Caudate nucleus (tissue), 63 donors: ENCODE measurements at places on chromosomes 13 and 19.
A peak's percentile ranks its signal among the peaks of the same experiment; 100 is the strongest.

DNA sequence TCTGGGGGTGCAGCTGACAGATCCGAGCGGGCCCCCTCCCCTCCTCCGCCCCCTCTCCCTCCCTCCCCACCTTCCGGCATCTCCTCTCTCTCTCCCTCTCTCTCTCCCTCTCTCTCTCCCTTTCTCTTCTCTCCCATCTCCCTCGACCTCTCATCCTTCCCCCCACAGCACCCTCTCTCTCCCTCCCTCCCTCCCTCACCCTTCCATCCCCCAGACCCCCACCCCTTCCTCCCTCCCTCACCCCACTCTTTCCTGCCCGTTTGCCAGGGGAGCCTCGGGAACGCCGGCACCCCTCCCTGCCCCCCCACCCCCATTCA, 666 bp downstream of the CELF5 start:
- no peak for DNase-seq

DNA sequence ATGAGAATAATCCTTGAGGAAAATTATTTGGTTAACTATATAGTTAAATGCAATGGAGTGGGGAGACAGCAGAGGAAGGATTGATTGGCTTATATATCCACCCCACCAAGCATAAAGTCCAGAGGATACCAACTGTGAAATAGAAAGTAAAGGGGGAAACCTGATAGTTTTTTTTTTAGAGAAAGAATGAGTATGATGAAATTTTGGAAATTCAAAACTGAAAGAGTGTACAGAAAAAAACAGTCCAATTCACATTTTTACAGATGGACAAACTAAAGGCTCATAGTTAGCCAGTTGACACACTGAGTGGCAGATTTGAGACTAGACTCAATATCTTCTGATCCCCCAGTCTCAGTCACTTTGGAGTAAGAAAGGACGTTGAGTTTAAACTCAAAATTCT, 51.1 kb downstream of the FNDC3A start:
- DNase-seq = no peak

- no peak for DNase-seq
Observed at GRCh38 chr19:16677055-16677454, 16.1 kb downstream of the TMEM38A start.

- DNase-seq = no peak
Observed at GRCh38 chr13:113855931-113856715, 7.8 kb downstream of the GAS6 start.

- DNase-seq = no peak
Observed at GRCh38 chr13:83297586-83298290, 584.5 kb downstream of the SLITRK1 start.

- DNase-seq = peak; percentile 78
Observed at GRCh38 chr19:56765137-56765536, 75.4 kb downstream of the PEG3 start.

GRCh38 chr19:11197291-11198174, at the start of gene KANK2:
KANK2 (minus strand) TSS chr19:11197545; CDS start chr19:11194511, 3,034 bp downstream.
- DNase-seq = peak; percentile 28

DNA sequence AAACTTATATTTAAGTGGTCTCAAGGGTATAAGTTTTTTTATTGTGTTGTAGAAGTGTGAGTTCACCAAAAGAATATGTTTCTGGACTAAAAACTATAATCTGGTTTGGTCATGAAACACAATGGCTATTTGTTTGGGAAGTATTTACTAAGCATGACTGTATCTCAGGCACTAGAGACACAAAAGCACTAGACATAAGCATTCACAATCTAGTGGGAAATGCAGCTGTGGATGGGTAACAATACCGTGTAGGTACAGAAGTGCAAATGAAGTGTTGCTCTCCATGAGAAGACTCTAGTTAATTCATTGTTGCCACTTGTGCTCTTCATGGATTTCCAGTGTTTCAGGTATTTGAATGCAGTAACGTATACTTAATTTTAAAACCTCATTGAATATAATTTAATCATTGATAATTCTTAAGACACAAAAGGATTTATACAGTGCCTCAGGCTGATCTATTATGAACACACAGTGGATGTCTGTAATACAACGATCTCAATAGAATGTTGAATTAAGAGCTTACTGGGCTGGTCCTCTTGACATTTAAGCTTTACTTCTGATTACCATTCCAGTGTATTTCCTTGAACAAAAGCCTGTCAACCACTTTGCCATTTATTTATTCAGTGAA, 50.9 kb downstream of the TPT1 start:
- no peak for DNase-seq

- peak; percentile 23 for DNase-seq
Observed at GRCh38 chr19:48351341-48351752, 12.4 kb downstream of the TMEM143 start.

DNA sequence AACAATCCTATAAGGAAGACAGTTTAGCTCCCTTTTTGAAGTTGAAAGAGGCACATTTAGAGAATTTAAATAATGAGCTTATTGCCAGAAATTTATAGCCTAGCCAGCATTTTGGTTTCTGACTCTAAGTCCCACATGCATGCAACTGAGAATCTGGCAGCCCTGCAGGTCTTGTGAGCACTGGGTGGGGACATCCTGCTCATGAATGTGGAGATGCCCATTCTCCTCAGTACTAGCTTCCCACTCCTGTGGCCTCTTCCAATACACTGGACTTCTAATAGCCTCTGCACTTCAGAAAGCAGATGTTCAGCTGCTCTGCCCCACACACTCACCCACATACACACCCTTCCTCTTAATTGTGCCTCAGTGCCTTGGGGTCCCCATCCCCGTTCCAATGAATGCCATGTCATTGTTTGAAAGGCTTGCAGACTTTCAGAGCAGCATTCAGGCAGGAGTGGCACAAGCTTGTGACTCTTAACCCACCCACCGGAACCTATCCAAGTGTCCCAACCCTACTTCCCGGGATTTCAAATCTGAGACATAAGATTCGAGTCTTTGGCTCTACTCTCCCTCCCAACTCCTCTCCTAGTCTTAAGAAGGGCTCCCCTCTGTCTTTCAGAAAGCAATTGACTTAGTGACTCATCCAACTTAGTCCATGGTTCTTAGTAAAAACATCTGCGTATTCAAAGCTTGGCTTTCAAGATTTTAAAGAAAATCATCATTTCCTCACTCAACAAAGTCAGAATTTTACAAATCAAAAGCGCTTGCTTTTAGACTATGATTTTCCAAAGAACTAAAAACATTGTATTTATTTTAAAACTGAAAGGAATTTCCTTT, 80.0 kb upstream of the FREM2 start:
- DNase-seq = no peak

DNA sequence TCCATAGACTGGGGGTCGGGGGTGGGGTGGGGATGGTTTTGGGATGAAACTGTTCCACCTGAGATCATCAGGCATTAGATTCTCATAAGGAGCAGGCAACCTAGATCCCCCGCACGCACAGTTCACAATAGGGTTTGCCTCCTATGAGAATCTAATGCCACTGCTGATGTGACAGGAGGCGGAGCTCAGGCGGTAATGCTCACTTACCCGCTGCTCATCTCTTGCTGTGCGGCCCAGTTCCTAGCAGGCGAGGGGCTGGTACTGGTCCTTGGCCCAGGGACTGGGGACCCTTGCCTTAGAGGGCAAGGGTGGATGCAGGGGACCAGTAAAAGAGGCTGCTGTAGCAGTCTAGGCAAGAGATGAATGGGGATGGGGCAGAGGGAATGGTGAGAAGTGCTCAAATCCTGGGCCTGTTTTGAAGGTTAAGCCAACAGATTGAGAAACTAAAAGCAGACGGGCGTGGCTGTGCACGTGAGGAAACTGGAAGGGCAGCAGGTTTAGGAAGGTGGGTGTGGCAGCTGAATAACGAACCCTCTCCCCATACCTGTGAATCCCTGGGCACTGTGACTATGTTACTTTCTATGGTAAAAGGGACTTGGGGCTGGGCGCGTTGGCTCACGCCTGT, 1.5 kb upstream of the ERICH4 start:
- DNase-seq = no peak

DNA sequence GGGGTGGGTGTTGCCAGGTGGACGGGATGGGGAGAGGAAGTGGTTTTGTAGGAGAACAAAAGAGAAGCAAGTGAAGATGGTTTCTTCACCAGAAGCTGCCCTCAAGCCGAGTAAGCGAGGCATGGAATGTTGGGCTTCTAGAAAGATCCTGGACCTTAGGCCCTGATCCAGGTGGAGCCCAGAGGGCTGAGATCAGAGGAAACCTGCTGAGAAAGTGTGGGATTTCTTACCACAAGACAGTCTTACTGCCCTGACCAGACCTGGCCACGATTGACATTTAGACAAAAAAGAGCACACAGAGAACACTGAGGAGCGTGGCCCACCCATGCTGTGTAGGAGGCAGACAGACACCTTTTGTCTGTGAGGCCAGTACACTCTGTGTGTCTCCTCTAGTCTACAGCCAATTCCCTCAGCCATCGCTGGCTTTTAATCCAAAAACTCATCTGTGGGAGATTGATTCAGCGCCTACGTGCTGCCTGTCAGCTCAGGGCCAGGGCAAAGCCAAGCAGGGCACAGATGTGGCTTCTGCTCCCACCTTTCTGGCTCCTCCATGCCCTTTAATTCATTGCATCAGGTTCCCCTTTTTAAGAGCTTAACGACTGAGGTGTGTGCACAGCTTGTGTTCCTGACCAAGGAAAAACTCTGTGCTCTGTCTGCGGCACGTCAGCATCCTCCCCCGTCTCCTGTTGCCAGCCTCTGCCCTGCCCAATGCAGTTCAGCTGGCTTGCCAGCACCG, 123.3 kb downstream of the AKAP11 start:
- DNase-seq = no peak

GRCh38 chr19:17560205-17560595, 4.8 kb downstream of the COLGALT1 start:
- DNase-seq = no peak

- no peak for DNase-seq
Observed at GRCh38 chr19:40395956-40396355, 6.0 kb upstream of the HIPK4 start.

GRCh38 chr13:40960716-40961115, 58.4 kb downstream of the ELF1 start:
- no peak for DNase-seq

DNA sequence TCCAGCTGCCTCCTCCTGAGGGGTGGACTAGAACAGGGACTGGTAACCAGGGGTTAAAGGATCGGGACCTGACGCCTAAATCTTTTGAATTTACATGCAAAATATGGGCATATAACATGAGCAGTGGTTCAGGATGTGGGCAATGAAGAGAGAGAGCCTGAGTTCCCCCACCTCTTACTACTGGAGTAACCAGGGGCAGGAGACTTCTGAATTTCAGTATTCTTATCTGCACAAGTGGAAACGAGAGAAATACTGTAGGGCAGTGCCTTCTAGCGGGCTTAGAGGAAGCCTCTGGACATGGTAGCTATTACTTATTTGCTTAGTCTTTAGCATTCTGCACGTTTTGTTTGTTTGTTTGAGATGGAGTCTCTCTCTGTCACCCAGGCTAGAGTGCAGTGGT, 26.3 kb downstream of the BCAT2 start:
- no peak for DNase-seq

DNA sequence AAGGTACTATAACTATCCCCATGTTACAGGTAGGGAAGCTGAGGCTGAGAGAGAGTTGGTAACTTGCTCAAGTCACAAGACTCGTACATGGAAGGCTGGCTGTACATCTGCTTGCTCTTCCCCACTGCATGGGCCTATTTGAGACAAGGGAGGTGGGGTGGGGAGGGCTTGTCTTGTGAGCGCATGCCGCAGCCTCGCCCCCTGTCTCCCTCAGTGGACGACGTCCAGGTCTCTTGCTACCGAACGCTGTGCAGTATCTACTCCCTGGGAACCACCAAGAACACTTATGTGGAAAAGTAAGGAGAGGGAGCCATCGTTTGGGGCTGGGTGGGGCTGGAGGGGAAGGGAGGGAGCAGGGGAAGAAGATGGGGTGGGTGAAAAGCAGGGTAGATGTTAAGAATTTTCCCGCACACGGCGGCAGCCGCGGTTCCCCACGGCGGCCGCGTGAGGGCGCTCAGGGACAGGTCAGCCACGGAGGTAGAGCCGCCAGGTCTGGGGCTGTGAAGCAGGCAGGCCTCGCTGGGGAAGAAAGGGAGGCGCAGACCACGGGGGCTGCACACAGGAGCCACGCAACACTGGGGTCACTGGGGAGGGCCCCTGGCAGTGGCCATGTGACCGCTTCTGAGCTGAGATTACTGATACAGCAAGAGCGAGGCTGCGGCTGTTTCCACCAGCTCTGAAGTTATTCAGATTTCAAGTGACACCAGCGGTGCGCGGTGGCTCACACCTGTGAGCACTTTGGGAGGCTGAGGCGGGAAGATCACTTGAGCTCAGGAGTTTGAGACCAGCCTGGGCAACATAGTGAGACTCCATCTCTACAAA, 81.5 kb downstream of the RYR1 start:
- peak; percentile 38 for DNase-seq

DNA sequence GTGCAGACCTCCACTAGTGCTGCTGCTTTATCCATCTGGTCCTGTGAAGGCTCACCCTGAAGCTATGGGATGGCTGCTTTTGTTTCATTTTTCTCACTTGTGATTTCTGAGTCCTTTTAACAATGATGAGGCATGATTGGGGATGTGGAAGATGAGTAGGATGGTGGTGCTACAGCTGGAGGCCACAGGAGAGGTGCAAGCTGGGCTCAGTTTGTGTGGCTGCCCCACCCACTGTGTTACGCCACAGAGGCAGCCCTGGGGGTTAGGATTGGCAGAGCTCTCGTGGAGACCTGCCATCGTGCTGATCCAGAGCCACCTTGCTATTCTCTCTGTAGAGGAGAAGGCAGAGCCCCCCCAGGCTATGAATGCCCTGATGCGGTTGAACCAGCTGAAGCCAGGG, 19.6 kb upstream of the QTRT1 start:
- no peak for DNase-seq

DNA sequence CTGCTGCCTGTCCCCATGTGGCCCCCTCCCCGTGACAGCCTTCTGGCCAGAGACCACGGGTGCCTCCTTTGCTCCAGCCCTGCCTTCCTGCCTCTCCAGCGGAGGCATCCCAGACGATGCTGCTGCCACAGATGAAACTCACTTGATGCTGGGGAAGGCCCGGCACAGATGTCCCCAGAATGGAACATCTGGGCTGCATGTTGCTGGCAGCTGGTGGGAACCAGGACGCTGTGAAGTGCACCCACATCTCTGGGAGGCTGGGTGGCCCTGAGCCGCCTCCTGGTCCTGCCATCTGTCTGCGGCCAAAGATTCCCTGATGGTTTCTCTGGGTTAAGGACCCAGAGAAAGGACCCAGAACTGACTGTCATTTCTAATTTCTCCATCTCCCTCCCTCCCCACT, 51.9 kb upstream of the PTPRS start:
- no peak for DNase-seq

- peak; percentile 61 for DNase-seq
Observed at GRCh38 chr13:61162636-61163035, 253.0 kb downstream of the PCDH20 start.

- no peak for DNase-seq
Observed at GRCh38 chr13:63110466-63110865, 1694.8 kb upstream of the PCDH20 start.

GRCh38 chr13:98228661-98229341, 51.7 kb upstream of the RNF113B start:
- no peak for DNase-seq
